CD8-positive, alpha-beta memory T cell (primary cell): ENCODE measurements at places on chromosomes 16 and 17.

DNA sequence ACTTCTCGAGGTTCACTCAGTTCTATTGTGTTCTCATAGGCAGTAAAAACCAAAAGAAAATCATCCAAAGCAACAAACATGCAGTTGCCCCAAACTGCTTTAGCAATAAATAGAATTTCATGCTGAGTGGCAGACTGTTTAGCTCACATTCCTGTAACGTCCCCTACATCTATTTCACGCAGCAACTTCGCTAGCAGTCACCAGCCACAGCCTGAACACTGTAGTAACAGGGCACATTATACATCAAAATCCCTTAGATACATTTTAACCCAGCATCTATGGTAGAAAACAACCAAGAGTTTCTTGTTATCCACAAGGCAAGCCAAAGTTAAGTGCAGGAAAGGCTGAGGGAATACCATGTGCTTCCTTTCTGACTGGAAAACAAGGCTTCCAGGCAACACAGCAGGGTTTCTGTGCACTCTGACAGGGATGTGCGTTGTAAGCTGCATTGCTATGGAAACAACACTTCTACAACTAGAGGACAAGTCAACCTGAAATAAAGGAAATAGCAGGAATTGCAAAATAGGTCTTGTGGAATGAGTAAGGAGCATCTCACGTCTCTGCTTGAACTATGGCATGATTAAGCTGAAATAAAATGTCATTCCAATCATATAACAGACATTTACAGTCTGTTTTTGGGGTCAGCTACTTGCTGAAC, 55.4 kb downstream of the CFDP1 start:
- no peak for DNase-seq

GRCh38 chr16:67249178-67250044, 632 bp downstream of the SLC9A5 start:
- no peak for DNase-seq

DNA sequence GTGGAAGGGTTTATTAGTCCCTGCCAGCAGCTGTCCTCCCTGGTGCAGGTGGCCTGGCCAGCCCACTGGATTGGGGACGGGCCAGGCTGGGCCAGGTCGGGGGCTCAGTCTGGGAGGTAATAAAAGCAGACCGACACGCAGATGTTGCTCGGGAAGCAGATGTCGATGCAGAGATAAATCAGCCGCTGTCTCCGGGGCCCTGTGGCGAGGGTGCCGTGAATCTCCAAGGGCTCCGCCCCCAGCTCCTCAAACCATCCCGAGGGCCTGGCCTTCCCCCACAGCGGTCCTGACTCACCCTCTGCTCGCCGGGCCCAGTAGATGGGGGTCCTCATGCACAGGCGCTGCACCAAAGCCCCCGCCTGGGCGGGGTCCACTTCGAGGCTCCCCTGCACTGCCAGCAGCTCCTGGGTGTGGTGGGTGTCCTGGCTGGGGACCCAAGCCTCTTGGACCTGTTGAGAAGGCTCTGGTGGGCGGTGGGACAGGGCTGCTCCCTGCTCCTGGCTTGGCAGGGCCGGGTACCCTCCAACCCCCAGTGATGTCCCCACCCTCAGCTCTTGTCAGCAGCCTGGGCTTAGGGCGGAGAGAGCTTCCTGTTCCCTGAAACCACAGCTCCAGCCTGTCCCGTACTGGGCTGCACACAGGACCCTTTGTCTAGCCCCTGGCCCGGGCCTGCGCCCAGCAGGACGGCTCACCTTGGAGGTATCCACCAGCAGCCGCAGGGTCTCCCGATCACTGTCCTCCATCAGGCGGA, 1.2 kb downstream of the BRICD5 start:
- DNase-seq = no peak

GRCh38 chr16:70706948-70707465, 21.2 kb upstream of the MTSS2 start:
- no peak for DNase-seq

DNA sequence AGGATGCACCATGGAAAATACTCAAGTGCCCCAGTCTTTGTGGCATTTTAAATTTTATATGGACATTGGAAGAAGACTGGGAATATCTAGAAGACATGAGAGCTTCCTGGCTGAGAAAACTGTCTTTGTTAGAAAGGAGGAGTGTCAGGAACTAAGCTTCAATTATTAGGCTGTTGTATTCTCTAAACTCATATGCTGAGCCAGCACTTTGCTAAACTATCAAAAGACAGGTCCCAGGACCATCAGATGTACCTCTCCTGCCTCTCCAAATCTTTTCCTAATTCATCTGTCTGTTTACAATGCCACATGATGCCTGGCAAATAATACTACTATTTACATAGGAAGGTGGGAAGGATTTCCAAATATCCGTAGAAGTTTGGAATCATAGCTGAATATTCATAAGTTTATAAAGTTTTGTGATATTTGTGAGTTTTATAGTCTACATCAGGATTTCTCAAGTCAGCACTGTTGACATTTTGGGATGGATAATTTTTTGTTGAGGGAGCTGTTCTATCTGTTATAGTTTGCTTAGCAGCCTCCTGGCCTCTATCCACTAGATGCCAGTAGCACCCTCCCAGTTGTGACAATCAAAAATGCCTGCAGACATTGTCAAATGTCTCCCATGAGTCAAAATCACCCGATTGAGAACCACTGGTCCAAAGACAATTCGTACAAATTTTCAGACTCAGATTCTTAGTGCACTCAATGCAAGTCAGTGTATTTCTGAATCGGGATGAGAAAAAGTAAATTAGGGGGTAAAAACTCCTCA, 61.2 kb upstream of the NETO2 start:
- DNase-seq = no peak

- peak; percentile 67 for DNase-seq
These were observed 9.8 kb downstream of the SLC16A3 start for GRCh38 chr17:82238472-82239201.

- DNase-seq = no peak
These were observed 101.6 kb downstream of the PRKCA start for GRCh38 chr17:66403846-66404556.
